ENCODE measurements at places on chromosomes 2 and 18.

DNA sequence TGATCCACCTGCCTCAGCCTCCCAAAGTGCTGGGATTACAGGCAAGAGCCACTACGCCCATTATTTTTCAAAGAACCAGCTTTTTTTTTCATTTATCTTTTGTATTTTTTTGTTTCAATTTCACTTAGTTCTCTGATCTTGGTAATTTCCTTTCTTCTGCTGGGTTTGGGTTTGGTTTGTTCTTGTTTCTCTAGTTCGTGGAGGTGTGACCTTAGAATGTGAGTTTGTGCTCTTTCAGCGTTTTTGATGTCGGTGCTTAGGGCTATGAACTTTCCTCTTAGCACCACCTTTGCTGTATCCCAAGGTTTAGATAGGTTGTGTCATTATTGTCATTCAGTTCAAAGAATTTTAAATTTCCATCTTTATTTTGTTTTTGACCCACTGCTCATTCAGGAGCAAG, 86.7 kb upstream of the MSTN start:
- no peak for DNase-seq

GRCh38 chr2:182713601-182714000, 2.5 kb upstream of the DNAJC10 start:
- DNase-seq, result no peak

GRCh38 chr2:54604871-54605270, 118.6 kb upstream of the EML6 start:
- no peak for DNase-seq

DNA sequence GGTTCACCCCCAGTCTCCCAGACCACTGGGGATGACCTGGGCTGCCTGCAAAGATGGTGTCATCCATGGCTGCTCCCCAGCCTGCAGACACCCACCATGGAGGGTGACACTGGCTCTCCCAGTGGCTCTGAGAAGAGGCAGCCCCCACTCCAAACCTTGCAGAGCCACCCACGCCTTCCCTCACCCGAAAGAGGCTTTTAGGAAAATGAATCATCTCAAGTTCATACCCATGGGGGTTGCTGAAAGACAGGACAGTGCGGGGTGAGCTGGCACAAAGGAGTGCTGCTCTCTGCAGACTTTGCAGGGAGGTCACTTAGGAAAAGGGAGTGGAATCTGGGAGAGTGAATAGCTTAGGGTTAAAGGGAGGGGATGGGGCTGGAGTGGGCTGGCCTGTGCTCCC, 36.4 kb downstream of the MPHOSPH10 start:
- no peak for DNase-seq

DNA sequence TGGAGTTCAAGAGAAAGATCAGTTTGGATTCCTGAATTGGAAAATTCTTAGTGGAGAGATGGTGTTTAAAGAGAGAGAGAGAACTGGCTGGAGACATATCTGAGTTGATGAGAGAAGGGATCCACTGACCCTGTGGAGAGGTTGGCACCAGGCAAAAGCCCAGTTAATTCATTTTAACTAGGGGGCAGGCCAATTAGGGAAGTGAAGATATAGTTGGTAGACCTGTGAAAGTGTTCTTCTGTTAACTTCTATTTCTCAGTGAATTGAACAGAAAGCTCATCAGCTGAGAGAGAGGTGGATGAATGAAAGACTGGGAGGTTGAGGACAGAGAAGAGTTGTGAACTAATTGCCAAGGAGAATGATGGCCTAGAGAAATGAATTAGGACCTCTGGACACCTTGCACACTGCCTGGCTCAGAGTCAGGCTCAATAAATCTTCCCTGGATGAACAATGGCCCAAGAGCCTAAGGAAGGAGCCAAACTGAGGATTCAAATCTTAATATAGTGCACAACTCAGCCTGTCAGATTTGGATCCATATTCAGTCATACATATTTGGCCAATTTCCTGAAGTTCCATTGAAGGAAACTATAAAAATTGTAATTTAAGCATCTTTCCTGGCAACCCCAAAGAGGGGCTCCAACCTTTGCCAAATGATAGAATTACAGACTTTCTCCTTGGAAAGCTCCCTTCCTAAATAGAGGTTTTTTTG, 82.2 kb upstream of the RMDN2 start:
- no peak for DNase-seq

- no peak for DNase-seq
These were observed 199.2 kb downstream of the TFCP2L1 start for GRCh38 chr2:121085801-121086200.

GRCh38 chr18:69022426-69022825, 224.5 kb downstream of the CCDC102B start:
- DNase-seq, result no peak

GRCh38 chr2:207243601-207244000, 77.9 kb upstream of the KLF7 start:
- DNase-seq, result no peak

- DNase-seq, result no peak
These were observed 45.7 kb upstream of the MYCN start for GRCh38 chr2:15894481-15895144.

DNA sequence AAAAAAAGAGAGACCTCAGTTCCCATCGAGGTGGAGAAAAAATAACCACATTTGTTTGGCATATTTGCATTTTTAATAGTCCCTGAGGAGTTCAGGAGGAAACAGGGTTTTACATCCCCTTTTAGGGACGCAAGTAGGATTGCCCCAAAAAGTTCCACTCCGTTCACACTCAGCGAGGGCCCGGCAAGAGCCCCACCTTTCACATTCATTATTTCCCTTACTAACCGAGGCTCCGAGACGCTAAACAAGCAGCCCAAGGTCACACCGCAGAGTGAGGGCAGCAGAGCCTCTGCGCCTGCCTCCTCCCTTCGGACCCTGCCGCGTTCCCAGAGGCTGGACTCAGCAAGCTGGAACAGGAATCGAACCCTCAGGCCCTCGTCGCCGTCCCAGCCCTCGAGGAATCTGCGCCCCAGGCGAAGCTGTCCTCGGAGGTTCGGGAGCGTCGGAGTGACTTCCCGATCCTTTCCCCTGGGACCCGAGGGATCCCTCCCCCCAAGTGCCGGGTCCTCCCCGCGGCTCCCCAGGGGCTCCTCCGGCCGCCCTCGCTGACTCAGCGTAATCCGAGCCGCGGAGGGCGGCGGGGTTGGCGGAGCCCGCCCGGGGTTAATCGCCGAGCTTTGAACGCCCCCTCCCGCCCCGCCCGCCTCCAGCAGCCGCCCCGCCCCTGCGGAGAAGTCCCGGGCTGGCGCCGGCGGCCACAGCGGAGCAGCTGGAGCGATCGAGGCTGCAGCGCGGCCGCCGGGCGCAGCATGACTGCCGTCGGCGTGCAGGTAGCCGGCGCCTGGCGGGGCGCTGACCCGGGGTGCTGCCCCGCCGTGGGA, at the start of gene TMEM37:
Gene TMEM37 (plus strand): TSS at position 700 of the 821 bp plus-strand sequence. CDS start 50 bp downstream, at position 750.
- DNase-seq, result no peak

DNA sequence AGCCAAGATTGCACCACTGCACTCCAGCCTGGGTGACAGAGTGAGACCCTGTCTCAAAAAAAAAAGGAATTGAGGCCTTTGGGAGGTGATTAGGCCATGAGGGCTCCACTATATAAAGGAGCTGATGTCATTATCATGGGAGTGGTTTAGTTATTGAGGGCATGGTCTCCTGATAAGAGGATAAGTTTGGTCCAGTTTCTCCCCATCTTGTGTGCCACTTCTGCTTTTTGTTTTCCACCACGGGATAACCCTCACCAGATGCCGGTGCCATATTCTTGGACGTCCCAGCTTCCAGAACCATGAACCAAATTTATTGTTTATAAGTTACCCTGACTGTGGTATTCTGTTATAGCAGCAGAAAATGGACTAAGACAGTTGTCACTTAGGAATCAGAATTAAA, 125.8 kb downstream of the C1D start:
- DNase-seq, result no peak

DNA sequence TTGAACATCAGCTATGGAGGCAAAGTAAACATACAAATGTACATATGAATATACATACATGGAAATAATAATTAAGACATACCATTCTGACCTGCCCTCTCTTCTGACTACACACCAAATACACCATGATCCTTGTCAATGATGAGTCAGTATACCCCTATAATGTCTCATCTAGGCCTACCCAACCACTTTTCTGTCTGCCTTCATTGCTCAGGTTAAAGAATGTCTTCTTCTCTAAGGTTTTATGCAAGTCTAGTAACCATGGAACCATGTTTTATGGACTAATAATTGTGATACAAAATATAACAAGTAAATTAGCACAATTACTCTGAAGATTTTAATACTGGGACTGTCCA, 128.7 kb downstream of the NCKAP5 start:
- DNase-seq, result no peak

DNA sequence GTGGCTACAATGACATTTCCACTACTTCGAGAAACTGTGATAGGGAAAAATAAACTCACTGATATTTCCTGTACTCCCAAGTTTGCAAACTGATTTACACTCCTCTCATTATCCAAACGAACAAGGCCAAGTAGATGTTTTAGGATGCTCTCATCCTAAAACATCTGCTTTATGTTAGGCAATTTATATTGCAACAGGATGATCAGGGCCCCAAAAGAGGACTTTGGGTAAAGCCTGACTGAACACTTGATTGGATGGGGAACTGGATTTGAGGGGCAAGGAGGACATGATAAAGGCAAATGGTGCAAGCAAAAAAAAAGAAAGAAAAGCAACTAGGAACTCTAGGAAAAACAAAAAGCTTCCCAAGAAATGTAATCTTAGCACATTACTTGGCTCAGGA, 2.1 kb upstream of the HES6 start:
- no peak for DNase-seq

- DNase-seq, result no peak
These were observed 1889.7 kb upstream of the CELF4 start for GRCh38 chr18:39455285-39455684.

- DNase-seq, result no peak
These were observed 1627.7 kb downstream of the LRP1B start for GRCh38 chr2:140502951-140503630.

- peak; percentile 53 for DNase-seq
These were observed 655 bp downstream of the ACTR3 start for GRCh38 chr2:113890253-113891235.

- DNase-seq, result no peak
These were observed 456.6 kb downstream of the THSD7B start for GRCh38 chr2:137221797-137222492.

- no peak for DNase-seq
These were observed 45.4 kb upstream of the CTDP1 start for GRCh38 chr18:79634186-79634585.

- DNase-seq, result no peak
These were observed 82.6 kb upstream of the ODC1 start for GRCh38 chr2:10530607-10531239.

DNA sequence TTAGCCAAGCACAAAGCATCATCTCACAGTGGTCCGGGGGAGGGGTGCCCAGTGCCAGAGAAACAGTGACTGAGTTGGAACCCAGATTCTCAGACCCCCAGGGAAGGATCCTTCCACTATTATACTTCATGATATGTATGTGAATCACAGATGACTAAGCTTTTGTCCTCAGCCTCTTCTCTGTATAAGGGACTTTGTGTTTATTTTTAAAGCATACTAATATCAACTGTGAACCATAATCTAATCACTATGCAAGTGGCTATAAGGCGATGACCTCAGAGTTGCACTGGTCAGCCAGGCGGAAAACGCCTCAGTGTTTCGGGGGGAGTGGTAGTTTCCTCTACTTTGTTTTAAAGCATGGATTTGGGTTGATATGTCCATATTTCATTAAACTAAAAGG, 160.4 kb upstream of the TMEM200C start:
- DNase-seq, result no peak

GRCh38 chr2:241490825-241491506, 17.4 kb downstream of the STK25 start:
- DNase-seq, result no peak

- no peak for DNase-seq
These were observed 14.4 kb downstream of the FBLN7 start for GRCh38 chr2:112152476-112153178.

GRCh38 chr2:51960281-51960680, 928.3 kb upstream of the NRXN1 start:
- no peak for DNase-seq

GRCh38 chr2:40488101-40488601, 36.3 kb upstream of the SLC8A1 start:
- no peak for DNase-seq

- DNase-seq, result no peak
These were observed 235.8 kb downstream of the NBAS start for GRCh38 chr2:15325296-15325695.

- no peak for DNase-seq
These were observed 173.4 kb upstream of the SATB2 start for GRCh38 chr2:199631129-199631528.

DNA sequence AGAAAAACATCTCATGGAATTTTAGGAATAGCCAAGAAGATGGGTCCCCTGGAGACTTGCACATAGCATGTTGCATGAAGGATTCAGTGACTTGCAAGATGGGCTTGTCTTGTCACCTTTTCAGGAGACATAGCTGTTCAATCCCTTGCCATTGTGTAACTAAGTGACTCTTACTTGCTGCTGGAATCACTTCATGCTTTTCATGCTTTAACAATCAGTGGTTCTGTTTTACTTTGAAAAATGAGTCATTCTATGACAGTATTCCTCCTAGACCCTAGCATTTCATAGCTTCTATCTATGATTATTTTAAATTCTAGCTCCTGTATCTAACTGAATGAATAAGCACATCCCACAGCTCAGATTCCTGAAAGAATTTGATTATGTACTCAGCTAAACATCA, 2.8 kb downstream of the KYNU start:
- no peak for DNase-seq

- no peak for DNase-seq
These were observed 91.6 kb downstream of the FIGN start for GRCh38 chr2:163644238-163644637.

GRCh38 chr2:84273406-84273805, 185.7 kb downstream of the SUCLG1 start:
- no peak for DNase-seq

DNA sequence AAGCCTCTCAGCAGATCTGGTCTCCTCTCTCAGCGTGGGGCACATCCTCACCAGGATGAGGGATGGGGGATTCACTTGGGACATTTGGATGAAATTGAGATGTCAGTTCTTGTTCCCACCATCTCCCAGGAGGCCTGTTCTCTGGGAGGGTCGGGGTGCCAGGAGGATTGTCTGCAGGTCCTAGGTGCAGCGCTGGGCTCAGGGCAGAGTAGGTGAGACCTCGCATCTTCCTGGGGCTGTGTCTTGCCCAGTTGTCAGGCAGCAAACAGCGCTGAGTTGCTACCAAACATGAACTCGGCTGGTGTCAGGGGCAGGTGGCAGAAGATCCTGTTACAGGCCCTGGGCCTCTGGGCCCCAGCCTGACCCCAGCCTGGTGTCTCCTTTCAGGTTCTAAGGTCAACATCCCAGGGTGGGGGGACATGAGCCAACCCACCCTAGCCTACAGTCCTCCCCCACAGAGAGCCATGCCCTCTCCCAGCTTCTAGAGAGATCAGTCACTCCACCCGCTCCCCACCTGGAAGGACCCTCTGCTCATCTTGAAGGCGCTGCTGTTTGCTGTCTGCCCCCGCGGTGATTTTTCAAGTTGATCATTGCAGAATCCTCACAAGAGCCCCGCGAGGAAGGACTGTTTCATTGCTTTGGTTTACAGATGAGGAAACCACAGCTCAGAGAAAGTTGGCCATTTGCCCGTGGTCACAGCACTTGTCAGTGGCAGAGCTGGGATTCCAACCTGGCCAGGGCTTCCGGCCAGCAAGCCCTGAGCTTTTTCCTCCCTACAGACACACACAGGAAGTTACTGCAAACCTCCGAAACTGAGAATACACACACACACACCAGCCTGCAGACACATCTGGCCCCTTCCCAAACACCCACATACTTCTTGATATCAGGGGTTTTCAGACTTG, 83.9 kb downstream of the STPG4 start:
- DNase-seq, result no peak

- DNase-seq, result no peak
These were observed 122.3 kb downstream of the HRH4 start for GRCh38 chr18:24582771-24583170.
